ENCODE measurements at places on chromosomes 3 and 15.

GRCh38 chr15:90074916-90075315 lies 27.4 kb downstream of the IDH2 start:
- no peaks in the 10 kb centered on the region for H3K4me1 ChIP-seq
- no peak for DNase-seq

DNA sequence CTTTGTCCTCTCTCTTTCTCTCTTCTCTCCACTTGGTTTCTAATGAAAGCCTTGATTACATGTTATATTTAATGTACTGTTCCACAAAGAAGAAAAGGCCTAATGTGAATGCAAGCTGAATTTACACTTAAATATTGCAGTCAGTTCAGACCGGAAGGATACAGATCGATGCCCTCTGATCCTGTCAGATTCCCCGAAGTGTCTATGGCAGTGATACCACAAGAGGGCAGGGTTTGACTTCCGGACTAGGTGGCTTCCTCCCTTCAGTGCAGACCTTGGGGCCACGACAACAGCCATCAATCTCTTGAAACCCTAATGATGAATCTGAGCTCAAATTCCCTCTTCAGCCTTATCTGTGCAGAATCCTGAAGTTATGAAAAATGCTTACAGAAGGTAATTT lies 29.5 kb downstream of the AGTR1 start:
- no peak overlapping the region for H3K4me3 ChIP-seq
- no peaks in the 10 kb centered on the region for H3K4me1 ChIP-seq
- no peaks in the 10 kb centered on the region for H3K27me3 ChIP-seq
- no peaks in the 10 kb centered on the region for H3K36me3 ChIP-seq
- peak; percentile 56 for DNase-seq

DNA sequence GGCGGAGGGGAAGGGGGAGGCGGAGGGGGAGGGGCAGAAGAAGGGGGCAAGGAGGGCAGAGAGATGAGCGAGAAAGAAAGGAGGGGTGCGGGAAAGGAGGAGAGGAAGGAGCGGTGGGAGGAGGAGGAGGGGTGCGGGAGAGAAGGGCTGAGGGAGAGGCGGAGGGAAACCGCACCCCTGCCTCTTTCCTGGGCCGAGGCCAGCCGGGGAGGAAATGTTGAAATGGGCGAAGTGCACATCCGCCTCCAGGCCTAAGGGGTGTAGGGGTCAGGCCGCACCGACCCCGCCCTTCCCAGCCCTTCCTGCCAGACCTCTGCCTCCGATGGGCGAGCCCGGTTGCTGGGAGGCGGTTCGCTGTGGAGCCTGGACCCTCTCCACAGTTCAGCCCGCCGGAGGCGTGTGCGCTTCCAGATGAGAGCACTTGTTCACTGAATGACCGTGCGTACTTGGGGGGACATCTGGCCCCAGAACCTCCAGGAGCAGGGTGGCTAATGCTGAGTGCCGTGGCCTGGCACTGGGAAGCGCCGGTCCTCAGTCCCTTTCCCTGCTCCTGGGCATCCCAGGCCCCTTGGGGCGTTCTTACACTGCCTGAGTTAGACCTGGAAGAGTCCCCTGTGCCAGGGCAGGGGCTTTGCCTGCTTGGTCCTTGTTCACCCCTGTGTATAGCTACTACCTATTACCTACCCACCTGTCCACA lies 110.3 kb upstream of the KLF13 start:
- peak overlapping the region; percentile 73 for H3K4me3 ChIP-seq
- H3K27ac ChIP-seq: peak overlapping the region; percentile 85
- H3K36me3 ChIP-seq: no peaks in the 10 kb centered on the region
- peak; percentile 80 for DNase-seq
- peaks cover 6% of the 10 kb centered on the region for H3K27me3 ChIP-seq
- H3K4me1 ChIP-seq: peaks cover 16% of the 10 kb centered on the region

DNA sequence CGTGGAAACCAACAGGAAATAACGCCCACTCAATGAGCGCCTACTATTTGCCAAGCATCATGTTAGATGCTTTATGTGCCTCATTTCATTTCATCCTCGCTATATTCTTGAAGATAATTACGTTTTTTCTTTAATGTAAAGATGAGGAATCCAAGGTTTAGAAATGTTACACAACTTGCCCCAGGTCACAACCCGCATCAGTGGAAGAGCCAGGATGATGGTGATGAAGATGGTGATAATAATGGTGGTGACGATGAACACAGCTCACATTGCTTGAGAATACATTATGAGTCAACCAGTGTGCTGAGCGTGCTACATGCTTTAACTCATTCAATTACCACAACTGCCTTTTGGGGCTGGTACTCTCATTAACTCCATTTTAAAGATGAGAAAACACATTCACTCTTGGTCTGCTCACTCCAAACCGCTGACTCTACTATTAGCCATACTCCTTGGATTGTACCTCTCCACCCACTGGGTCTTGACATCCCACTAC lies 21.5 kb upstream of the MYO1E start:
- peaks cover 2% of the 10 kb centered on the region for H3K27me3 ChIP-seq
- no peak overlapping the region for H3K27ac ChIP-seq
- peaks cover 2% of the 10 kb centered on the region for H3K4me1 ChIP-seq
- DNase-seq: no peak

DNA sequence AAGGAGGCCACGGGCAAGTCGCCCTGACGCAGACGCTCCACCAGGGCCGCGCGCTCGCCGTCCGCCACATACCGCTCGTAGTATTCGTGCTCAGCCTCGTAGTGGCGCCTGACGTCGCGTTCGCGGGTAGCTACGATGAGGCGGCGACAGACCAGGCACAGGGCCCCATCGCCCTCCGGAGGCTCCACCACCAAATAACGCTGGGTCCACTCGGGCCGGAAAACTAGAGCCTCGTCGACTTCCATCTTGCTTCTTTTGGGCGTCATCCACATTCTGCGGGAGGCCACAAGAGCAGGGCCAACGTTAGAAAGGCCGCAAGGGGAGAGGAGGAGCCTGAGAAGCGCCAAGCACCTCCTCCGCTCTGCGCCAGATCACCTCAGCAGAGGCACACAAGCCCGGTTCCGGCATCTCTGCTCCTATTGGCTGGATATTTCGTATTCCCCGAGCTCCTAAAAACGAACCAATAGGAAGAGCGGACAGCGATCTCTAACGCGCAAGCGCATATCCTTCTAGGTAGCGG lies at the start of gene EPM2AIP1:
TSS of gene EPM2AIP1 (minus strand) at position 326 of the 520 bp plus-strand sequence. CDS start at position 272, 54 bp downstream.
- H3K4me3 ChIP-seq: no peak within 1 kb of the TSS
- H3K27me3 ChIP-seq: no peaks in the 10 kb centered on the region
- H3K27ac ChIP-seq: no peak within 1 kb of the TSS
- peak; percentile 83 for DNase-seq

DNA sequence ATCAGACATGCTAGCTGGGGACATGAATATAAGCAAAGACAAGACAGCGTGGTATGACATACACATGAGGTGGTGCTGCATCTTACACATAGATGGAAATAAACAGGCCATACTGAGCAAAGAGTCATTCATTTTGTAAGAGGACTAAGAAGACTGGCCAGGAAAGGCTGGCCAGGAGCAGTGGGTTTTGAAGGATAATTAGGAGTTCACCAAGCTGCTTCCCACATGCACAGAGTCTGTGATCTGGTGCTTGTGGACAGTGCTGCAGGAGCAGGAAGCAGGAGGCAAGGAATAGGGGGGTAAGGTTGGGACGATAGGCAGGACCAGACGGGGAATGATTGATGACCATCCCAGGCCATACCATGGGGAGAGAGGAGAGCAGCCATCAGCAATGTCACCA lies 41.5 kb downstream of the ST8SIA2 start:
- no peaks in the 10 kb centered on the region for H3K4me1 ChIP-seq
- no peak overlapping the region for H3K27ac ChIP-seq
- peaks cover 10% of the 10 kb centered on the region for H3K36me3 ChIP-seq
- H3K4me3 ChIP-seq: no peak overlapping the region
- H3K27me3 ChIP-seq: peaks cover 2% of the 10 kb centered on the region
- no peak for DNase-seq

- DNase-seq: no peak
- no peaks in the 10 kb centered on the region for H3K27me3 ChIP-seq
- no peak overlapping the region for H3K4me3 ChIP-seq
- H3K36me3 ChIP-seq: no peaks in the 10 kb centered on the region
- H3K4me1 ChIP-seq: peaks cover 2% of the 10 kb centered on the region
- H3K27ac ChIP-seq: no peak overlapping the region
These were observed 142.3 kb upstream of the CHL1 start for GRCh38 chr3:54240-54639.
